ENCODE measurements at places on chromosomes 5 and 9.
A peak's percentile ranks its signal among the peaks of the same experiment; 100 is the strongest.

- DNase-seq = no peak
These were observed 423.4 kb downstream of the ISL1 start for GRCh38 chr5:51806677-51807076.

- peak; percentile 39 for DNase-seq
These were observed 56.7 kb downstream of the PIK3R1 start for GRCh38 chr5:68272289-68272688.

DNA sequence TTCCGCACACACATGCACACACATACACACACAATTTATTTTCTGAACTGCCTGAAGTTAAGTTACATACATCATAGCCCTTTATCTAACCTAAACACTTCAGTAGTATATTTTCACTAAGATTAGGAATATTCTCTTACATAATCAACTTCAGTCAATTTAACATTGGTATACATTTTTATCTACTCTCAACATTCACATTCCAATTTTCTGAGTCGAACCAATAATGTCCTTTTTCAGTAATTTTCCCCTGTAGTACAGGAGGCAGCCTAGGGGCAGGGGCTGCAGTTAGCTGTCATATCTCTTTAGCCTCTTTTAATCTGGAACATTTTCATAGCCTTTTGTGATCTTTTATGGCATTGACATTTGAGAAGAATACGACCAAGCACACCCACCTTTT is 150.1 kb downstream of the DAB2IP start:
- DNase-seq = no peak

DNA sequence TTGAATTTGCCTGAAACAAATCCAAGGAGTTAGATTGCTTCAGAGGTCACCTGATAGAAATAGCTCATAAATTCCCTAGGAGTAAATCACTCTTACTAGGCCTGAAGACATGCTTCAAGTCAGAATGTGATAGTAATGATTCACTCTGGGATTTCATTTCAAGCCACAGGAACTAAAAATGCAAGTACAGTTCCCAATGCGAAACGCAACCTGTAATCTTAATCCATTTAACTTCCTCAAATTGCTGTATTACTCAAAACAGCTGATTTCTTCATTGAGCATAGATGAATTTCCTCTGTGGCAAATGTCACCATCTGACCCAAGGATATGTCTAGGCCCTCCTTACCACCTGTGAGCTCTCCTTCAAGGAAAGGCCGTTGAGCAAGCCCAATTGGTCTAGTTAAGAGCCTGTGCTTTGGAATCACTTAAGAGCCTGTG is 32.1 kb upstream of the IL6ST start:
- no peak for DNase-seq

DNA sequence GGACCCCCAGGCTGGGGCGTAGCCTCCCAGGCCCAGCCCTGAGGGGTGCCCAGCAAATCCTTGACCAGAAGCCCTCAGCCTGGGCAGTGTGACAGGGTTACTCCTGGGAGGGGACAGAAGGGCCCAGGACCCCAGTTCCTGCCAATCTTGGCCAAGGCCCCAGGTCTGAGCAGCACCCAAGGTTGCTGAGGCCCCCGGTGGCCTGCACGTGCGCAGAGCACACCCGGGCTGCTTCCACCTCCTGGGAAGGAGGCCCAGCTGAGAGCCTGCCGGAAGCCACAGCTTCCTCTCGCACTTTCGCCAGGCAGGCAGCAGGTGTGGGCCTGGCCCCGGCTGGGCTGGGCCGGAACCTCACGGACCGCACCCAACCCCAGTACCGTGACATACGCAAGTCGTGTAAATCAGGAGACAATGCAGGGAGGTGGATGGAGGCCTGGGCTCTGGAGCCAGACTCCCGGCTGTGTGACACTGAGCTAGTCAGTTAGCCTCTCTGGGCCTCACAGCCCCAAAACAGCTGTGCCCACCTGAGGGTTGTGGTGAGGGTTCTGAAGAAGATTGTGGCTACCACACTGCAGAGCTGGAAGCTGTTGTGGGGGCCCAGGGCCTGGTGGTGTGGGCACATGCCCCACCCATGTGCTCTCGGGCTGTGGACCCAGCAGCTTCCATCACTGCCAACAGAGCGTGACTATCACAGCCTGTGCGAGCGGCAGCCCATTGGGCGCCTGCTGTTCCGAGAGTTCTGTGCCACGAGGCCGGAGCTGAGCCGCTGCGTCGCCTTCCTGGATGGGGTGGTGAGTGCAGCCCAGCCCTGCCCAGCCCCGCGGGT is 5.1 kb downstream of the GRK6 start:
- DNase-seq = no peak

- DNase-seq = peak; percentile 82
These were observed 4.8 kb upstream of the C5orf47 start for GRCh38 chr5:173984218-173984617.

DNA sequence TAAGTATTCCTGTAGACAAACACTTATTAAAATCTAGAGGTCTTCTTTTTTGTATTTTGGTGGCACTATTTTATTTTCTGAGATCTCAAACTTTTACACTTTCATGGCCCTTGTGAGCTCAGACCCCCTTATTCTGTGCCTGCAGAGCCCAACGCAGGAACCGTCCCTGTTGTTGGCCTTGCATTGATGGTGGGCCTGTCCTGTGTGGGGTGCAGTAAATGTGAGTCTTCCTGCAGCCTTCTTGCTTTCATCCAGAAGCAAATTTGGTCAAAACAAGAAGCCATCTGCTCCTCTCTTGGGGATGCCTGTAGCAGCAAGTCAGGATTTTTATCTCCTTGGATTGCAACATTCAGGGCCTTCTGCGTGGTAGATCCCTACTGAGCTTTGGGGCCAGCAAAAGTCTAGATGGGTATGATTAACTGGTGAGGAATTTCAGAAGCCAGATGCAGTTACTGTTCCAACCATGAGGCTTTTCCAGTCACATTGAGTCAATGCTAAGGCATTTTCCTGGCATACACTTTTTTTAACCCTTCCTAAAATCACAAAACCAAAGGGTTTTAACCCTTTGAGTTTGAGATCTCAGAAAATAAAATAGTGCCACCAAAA is 31.7 kb downstream of the BASP1 start:
- DNase-seq = no peak

Measured in DMS53 (cell line).